Dermis microvascular lymphatic vessel endothelial cell (primary cell): ENCODE measurements at places on chromosomes 6 and 20. TPM values are rescaled to one million over a fixed set of nuclear protein-coding genes. Genes with fewer than 3 reads are reported as not detected.

- no peak for DNase-seq
Measured at GRCh38 chr20:25090492-25091429, 8.8 kb upstream of the VSX1 start.

GRCh38 chr6:10531942-10532341, 10.8 kb downstream of the GCNT2 start:
- DNase-seq, result no peak

HDGFL1 gene
- total RNA-seq, result not detected in 2 replicates

DNA sequence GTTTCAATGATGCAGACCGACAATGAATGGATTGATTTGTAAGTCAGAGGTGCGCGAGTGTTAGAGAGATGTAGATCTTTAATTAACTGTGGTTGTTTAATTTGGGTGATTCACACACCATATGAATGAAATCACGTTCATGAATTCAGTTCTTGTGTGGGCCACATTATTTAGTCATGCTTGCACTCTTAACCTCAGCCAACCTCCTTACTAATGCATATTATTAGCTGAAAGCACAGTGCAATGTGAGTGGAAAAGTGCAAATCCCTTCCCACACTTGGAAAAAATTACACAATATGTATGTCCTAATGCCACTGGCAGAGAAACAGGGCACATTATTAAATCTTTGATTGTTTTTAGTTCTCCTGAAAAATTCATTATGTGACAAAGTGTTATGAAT, 512.5 kb downstream of the BCKDHB start:
- no peak for DNase-seq

DNA sequence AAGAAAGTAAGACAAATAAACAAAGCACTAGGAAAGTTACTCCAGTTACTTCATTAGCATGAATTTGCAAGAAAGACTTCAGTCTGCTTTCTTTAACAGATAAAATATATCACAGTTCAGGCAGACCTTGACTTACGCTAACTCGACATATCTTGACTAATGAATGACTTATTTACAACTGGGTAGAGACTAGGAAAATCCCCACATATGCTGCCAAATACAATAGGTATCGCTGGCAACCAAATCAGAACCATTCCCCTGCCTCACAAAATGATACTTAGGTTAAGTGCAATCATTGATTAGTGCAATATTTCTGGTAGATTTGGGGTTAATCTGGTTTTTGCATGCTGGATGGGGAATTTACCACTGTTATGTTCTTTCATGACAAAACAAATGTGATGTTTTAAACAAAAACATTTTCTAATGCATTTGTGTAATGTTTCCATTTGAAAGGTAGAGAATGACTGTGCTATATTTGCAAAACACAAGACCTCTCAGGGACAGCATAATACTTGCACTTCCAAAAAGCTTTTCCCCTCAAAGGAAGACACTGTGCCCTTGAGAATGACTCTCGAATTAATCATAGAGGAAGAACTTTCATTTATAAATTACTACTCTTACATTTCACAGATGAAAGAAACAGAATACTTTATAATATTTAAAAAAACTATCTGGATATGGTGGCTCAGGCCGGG, 101.6 kb downstream of the PRKN start:
- DNase-seq, result no peak
